AML-193 (cell line): ENCODE measurements at places on chromosomes 7 and 10.

DNA sequence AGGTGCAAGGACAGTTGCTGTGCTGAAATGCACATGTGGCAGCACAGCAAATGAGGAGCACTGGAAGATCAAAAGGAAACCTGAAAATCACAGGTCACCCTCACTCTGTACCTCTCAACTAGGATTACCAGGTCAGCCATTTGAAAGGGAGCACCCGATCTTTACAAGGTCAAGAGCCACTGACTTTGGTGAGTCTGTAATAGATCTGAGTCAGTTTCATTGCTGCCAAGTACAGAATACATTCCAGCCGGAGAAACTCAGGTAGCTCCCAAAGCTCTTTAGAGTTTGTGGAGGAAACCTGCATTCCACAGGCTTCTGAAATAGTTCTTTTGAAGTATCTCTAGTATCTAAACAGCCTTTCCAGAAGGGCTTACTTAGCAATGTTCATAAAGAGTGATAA, 217.5 kb downstream of the SNX13 start:
- DNase-seq: no peak

DNA sequence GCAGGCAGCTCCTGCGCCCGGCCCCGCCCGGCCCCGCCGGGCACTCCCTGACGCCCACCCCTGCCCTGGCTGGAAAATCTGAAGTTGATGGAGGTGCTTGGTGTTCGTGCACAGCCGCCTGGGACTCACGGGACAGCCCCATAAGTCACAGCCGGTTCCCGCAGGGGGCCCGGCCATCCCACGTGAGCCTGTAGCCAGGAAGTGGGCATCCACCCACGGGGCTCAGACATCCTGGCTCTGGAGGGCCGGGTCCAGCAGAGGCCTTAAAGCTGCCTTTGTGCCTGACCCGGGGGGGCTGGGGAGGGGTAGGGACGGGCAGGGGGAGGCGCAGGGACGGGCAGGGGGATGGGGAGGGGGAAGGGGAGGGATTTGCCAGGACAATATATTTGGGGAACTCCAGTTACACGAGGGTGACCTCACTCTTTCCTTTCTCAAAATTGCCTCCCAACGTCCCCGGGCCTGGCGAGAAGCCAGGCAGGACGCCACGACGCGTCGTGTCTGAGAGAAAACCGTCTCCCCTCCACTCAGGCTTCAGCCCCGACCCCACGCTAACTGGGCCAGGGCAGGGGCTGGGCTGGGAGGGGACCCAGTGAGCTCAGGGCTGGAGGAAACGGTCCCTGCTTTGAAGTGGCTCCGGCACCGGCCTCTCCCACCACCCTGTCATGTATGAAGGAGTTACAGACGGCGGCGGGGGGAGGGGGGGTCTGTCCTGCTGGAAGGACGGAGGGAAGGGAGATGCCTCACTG, 82.1 kb upstream of the PDGFA start:
- DNase-seq: peak; percentile 42

- DNase-seq: no peak
These were observed 17.8 kb downstream of the HDAC9 start for GRCh38 chr7:18513343-18513742.

DNA sequence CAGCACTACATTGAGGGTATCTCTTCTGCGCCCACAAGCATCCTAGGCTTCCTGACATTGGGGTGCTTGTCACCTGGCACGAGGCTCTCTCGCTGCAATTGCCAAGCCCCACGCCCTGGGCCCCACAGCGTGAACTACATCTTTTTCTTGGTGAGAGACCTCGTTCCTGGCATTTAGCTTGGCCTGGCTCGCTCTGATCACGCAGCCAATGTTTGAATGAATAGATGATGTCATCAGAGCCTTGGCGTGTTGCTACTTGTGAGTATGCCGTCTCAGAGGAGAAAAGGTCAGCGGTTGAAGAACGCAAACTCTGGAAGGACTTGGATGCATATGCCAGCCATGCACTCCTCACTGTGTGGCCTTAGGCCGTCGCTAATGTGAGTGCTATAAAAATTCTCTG, 150.2 kb upstream of the AUTS2 start:
- DNase-seq: no peak

DNA sequence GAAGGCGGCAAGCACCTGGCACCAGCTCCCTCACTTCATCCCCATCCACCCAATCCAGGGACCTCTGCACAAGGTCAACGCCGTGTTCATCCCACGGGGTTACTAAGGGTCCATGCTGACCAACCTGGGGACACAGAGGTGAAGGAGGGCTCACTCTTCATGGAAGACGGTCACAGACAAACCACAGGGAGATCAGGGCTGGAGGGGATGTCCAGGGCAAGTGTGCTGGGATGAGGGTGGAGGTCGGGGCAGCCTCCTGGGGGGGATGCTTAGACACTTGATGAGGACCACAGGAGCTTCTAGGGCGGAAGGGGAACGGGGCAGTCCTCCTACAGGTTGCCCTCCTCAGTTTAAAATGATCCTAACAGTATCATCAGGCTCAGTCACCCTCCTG, 46.7 kb downstream of the FAM53B start:
- DNase-seq: no peak

DNA sequence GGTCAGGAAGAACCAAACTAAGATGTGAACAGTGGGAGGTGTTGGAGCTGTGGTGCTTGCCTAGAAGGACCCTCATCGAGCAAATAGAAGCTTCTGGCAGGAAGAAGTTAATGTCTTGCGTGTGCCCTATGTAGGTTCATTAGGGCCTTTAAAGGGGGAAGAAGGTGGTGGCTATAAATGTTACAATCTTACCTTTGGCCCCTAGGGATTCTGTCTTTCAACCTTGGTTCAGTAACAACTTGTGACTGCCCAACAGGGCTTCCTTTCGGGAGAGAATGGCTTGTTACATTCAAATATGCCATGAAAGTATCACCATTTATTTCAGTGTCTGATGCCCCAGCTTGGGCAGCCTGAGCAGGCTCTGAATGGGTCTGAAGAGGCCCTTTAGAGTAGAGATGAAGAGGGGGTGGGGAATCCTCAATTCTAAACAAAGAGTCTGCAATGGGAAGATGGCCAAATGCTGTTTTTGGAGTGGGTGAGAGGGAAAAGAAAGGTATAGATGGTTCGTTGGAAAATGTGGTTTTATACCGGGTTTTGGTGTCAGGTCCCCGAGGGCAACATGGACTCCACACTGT, 108.0 kb downstream of the TCF7L2 start:
- no peak for DNase-seq

- no peak for DNase-seq
These were observed 638 bp downstream of the LIPA start for GRCh38 chr10:89250865-89251408.

GRCh38 chr10:70668454-70668970, 3.8 kb upstream of the ADAMTS14 start:
- DNase-seq: no peak

DNA sequence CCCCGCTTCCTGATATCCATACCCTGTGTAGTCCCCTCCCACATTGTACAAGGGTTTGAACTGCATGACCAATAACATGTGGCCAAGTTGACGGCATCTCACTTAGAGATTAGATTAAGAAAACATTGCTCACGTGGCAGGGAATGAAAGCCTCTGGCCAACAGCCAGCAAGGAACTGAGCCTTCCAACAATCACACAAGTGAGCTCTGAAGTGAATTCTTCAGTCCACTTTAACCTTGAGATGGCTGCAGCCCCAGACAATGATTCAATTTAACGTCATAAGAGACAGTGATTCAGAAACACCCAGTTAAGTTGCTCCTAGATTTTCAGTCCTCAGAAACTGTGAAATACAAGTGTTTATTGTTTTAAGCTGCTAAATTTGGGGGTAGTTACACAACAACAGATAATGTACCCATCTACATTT, 165.9 kb upstream of the PLXNA4 start:
- DNase-seq: no peak

- DNase-seq: no peak
These were observed 56.2 kb downstream of the JMJD1C start for GRCh38 chr10:63409465-63410027.

- peak; percentile 74 for DNase-seq
These were observed 105.5 kb downstream of the MYOF start for GRCh38 chr10:93376372-93377293.

DNA sequence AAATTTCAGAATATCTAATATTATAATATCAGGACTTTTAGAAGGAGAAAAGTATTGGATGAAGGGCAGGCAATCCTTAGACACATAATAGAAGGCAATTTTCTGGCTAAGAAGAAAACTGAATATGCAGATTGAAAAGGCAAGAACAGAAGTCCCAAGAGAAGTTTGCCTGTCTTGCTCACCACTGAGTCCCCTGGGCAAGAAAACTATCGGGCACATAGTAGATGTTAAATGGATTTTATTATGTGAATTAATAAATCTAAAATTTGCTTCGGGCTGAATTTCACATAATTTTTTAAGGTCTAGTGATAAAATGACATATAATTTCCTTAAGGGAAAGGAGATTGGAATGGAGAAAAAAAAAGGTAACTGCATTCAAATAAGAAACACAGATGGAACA, 380.9 kb upstream of the GRM3 start:
- DNase-seq: no peak

GRCh38 chr10:132543916-132544743, 6.5 kb downstream of the INPP5A start:
- no peak for DNase-seq

DNA sequence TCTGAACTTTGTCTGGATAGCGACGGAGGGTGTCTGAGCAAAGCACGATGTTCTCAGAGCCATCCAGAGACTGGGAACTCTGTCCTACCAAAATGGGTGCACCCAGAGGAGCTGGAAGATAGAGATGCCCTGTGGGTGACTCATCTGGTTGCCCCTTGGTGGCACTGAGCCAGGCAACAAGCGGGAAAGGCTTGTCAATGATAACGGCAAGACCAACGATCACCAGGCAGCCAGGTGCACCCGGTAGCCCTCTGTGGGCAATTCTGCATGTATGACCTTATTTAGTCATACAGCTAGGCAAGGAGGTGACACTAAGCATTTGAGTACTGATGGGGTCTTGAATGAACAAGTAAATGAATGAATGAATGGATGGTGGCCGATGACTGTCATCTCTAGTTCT, 2.8 kb upstream of the ELN start:
- no peak for DNase-seq

GRCh38 chr7:101903515-101903868, 86.1 kb downstream of the CUX1 start:
- no peak for DNase-seq

DNA sequence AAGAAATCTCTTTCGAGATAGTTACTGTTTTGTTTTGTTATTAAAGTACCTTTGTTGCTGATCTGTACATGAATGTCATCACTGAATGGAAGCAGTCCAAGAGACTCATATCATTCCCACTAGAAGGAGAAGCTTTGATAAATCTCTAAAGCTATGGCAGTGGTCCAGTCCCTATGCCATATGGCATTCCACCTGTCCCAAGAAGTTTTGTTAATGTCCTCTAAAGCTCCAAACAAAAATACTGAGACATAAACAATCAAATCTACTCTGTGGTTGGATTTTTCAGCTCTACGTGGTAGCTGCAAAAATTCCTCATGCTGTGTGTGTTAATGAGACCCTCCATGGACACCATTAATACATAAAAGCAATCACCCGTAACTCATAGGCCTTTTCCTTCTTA, 94.1 kb downstream of the LRRN3 start:
- DNase-seq: no peak

GRCh38 chr10:3067118-3067858, at the start of gene PFKP:
Gene PFKP, plus strand, starts transcription at chr10:3067548. Its CDS starts 48 bp downstream, at chr10:3067596.
- no peak for DNase-seq

DNA sequence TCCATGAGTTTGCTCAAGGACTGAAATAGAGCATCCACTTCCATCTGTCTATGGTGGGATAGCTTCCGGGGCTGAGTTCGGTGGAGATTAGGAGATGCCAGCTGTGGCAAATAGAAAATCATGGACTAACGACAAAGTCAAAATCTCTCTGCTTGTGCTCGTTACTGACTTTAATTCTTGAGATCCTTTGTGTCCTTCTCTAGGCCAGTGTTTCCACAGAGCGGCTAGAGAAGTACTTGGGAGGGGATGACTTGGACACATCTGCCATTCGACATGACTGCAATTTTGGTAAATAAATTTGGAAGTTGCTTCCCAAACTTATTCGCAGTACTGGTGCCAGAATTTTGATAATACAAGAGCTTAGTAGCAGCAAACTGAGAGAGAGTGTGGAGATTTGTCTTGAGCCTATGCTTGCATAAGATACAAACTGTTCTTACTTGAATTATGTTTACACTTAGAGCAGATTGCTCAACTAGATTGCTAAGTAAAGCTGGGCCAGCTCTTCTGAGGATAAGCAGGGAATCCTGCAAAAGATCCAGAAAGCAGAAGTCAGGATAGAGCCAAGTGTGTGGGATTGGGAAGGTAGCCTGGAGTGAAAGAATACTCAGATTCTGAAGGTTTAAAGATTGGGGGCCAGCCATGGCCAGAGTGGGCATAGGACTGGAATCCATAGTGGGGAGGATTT, 27.6 kb downstream of the ABCC2 start:
- DNase-seq: no peak

- DNase-seq: peak; percentile 67
These were observed at the start of gene SH2B2 for GRCh38 chr7:102286237-102287110. Gene SH2B2, plus strand, starts transcription at chr7:102286868. Its CDS starts 13,683 bp downstream, at chr7:102300551.

DNA sequence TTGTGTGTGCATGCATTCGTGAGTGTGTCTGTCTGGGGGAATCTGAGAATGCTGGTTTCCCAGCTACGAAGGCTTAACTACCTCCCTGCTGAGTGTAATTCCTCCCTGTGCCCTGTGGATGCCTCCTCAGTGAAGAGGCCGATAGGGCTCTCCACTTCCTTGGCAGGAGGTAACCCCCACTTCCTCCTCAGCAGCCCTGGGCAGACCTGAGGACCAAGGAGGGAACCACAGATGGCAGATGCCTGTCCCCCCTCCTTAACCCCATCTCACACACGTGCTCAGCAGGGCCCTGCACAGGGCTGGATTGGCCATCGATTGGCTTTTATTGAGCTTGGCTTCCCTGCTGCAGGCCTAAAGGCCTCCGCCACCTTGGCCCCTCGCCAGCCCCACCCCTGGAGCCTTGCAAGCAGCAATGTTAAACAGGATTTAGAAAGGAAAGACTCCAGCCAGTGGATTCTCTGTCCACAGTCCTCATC, 45.6 kb upstream of the LRRC4 start:
- no peak for DNase-seq

- DNase-seq: no peak
These were observed 332.5 kb downstream of the PTPRN2 start for GRCh38 chr7:158255156-158255555.

DNA sequence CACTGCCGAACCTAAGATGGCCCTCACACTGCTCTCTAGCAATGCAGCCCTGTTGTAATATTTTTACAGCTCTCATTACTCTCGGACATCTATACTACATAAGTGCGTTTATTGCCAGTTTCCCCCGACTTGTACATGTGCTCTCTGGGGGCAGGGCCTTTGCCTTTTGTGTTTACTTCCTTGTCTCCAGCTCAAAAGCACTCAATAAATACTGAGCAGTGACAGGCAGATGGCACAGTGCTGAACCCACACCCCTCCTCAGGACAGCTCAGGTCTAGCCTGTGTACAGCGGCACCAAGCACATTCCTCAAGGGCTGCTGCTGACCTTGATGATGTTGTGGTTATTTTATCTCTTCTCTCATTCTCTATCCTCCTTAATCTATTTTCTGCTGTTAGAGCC, 68.0 kb upstream of the ELMO1 start:
- no peak for DNase-seq

- no peak for DNase-seq
These were observed 32.3 kb downstream of the AOAH start for GRCh38 chr7:36691983-36692382.

GRCh38 chr7:107564553-107565298, 955 bp downstream of the DUS4L start:
- DNase-seq: no peak
